NCI-H526 (cell line): ENCODE measurements at places on chromosomes 13 and 19.

GRCh38 chr13:23979361-23980159 is 82.3 kb upstream of the C1QTNF9B start:
- peak; percentile 78 for DNase-seq

DNA sequence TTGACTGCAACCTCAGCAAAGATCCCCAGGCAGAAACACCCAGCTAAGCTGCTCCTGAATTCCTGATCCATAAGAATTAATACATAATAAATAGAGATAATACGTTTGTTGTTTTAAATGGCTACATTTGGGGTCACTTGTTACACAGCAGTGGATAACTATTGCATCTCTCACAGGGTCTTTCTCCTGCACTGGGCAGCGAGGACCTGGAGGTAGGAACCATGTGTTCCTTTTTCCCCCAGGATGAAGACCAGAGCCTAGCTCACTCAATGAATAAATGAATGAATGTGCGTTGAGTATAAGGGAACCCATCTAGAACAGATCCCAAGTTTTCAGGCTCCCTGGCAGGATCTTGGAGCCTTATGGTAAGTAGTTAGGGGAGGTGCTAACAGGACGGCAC is 30.7 kb downstream of the F2RL3 start:
- no peak for DNase-seq

- no peak for DNase-seq
Observed at GRCh38 chr19:11159598-11160439, 4.2 kb upstream of the SPC24 start.

DNA sequence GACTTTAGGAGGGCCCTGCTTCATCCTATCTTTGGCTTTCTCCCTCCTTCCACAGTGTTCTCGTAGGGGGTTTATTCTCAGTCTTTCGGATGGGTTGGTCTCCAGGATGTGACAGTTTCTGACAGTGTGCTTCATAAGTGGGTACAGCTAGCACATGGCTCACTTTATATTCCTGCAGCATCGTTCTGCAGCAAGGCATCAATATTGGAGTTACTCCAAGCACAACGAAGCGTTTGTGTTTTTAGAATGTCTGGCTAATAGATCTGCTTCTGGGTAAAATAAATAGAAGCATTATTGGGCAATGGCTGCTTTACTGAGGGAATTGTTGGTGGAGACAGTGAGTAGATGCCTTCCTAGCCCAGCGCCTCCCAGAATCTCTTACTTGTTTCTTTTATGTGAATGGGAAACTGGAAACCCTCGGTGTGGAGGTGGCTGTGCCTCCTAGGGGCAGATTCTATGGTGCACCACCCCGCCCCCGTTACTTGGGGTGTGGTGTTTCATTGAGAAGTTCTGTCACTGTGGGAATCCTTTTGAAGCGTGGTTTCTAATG is 2.0 kb downstream of the FARP1 start:
- peak; percentile 50 for DNase-seq

- no peak for DNase-seq
Observed at GRCh38 chr13:42174344-42175162, 97.4 kb upstream of the AKAP11 start.

DNA sequence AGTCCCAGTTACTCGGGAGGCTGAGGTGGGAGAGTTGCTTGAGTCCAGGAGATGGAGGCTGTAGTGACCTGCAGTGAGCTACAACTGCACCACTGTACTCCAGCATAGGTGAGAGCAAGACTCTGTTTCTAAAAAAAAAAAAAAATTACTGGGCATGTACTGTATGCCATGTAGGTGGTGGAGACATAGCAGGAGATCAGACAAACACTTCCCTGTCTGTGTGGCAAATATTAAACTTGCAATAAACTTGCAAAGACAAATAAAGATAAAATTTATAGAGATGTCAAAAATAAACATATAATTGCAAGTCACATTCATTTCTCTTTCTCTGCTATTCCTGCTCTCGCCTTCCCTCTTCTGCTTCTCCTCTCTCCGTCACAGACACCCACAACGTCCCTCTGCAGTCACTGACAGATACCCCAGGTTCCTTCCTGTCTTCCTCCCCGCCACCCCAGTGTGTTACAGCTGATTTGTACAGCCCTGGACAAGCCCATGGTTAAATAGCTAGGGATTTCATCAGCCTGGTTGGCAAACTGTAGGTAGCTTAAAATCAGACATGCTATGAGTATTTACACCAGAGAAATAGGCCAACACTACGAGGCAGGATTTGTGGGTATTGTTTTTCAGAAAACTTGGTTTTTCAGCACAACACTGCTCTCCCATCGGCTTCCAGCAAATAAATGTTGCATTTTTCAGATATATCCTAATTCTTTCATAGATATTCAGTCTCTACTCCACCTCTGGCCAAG is 1.3 kb upstream of the CD177 start:
- DNase-seq, result no peak

GRCh38 chr13:114099918-114100445 is 32.4 kb downstream of the RASA3 start:
- peak; percentile 93 for DNase-seq

GRCh38 chr13:55705971-55706370 is 1434.7 kb upstream of the PRR20A start:
- DNase-seq, result no peak

- no peak for DNase-seq
Observed at GRCh38 chr19:8664671-8665057, 33.9 kb downstream of the ACTL9 start.

- DNase-seq, result no peak
Observed at GRCh38 chr13:33785384-33785783, 32.6 kb upstream of the RFC3 start.

DNA sequence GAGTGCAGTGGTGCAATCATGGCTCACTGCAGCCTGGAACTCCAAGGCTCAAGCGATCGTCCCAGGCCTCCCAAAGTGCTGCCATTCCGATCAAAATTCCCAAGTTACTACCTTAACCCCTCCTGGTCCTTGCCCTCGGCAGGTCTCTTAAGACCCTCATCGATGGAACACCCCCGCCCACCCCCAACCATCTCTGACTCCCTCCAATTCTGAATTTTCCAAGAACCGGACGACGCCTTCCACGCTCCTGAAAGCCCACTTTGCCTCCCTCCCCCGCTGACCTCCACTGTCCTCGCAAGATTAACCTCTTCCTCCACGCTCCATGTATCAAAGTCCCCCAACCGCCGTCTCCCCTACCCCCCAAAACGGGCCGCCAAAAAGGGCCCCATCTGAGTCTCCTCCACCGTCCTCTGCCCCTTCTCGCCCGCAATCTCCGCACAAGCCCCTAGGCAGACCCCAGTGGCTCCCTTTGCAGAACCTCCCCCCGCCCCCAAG is 539 bp downstream of the DAPK3 start:
- DNase-seq, result no peak

DNA sequence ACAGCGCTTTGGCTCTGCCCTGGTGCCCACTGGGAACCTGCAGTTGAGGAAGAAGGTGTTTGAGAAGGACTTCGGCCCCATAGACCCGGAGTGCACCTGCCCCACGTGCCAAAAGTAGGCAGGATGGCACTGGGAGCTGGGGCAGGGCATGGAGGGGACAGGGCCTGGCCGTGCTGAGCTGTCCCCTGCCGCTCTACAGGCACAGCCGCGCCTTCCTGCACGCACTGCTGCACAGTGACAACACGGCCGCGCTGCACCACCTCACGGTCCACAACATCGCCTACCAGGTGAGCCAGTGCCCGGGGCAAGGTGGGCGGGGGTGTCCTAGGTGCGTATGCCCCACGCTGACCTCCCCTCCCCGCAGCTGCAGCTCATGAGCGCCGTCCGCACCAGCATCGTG is 5.1 kb upstream of the DNM2 start:
- DNase-seq, result peak; percentile 42

DNA sequence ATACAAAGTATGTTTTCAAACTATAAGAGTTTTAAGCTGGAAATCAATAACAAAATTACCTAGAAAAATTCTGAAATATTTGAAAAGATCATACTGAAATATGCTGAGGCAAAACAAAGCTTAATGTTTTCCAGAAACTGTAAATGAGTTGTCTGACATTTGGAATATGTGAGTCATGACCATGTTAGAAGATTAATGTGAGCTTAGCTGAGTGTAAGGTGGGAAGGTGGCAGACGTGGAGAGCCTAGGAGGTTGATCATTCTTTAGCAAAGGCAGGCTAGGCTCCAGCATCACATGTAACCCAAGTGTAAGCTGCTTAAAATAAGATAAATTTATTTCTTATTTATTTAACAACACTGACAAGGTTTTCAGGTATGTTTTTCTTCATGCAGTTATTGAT is 2086.1 kb upstream of the PCDH20 start:
- no peak for DNase-seq

DNA sequence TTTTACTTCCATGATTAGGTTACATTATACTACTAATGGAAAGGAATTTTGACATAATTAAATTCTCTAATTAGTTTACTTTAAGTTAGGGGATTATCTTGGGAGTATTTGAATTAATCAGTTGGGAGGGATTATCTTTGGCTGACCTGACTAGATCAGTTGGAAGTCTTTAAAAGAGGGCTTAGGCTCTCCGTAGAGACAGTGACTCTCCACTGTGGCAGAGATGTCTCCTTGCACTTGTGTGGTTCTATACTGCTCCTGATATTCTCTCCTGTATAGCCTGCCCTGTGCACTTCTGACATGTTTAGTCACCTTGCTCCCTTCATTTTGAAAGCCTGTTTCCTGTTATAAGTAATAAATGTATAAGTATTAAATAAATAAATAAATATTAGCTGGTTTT is 1612.3 kb upstream of the PRR20A start:
- no peak for DNase-seq

DNA sequence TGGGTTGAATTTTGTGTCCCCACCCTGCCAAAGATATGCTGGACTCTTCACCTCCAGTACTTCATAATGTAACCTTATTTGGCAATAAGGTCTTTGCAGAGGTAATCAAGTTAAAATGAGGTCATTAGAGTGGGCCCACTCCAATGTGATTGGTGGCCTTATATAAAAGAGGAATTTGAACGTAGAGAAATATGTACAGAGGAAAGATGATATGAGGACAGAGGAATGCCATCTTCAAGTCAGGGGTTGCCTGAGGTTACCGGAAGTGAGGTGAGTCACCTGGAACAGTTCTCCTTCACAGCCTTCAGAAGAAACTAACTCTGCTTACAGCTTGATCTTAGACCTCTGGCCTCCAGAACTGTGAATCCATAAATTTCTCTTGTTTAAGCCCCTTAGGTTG is 69.9 kb downstream of the GPC5 start:
- DNase-seq, result no peak

- DNase-seq, result no peak
Observed at GRCh38 chr13:36530050-36530789, 97.9 kb downstream of the CCNA1 start.

DNA sequence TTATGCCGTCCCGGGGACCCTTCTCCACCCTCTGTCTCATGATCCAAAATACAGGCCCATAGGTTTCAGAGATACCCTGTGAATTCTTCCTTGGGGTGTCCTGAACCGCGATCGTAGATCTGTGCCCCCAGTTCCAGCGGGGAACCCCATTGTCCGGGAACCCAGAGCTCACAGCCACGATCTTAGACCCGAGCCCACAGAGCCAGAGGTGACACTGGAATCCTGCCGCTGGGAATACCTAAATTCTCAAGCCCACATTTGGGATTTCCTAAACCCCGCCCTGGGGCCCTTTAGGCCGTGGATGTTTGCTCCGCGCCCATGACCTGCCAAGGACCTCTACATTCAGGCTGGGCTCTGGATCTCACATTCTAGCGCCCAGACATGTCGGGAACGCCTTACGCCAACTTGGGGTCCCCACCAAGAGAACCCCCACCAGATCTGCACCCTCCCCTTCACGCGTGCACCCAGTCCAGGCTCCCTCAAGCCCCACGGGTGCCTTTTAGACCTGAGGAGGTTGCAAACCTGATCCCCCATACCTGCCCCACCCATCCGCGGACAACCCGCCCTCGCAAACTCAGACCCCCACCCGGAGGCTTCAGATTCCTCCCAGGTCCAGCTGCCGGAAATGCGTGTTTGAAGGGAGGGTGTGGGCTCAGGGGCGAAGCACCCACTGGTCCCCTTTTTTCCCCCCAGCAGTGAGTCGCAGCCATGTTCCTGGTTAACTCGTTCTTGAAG is 605 bp downstream of the CAPNS1 start:
- DNase-seq, result peak; percentile 91

DNA sequence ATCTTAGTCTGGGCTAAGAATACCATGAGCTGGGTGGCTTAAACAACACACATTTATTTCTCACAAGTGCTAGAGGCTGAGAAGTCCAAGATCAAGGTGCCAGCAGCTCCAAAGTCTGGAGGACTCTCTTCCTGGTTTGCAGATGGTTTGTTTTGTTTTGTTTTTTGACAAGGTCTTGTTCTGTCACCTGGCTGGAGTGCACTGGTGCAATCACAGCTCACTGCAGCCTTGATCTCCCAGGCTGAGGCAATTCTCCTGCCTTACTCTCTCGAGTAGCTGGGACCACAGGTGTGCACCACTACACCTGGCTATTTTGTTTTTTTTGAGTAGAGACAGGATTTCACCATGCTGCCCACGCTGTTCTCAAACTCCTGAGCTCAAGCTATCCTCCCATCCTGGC is 15.5 kb downstream of the APLP1 start:
- DNase-seq, result no peak

- DNase-seq, result no peak
Observed at GRCh38 chr13:113822956-113823744, 40.7 kb downstream of the GAS6 start.
